ENCODE measurements at places on chromosomes 5 and 9.

- no peak for DNase-seq
These were observed 245.4 kb downstream of the DENND1A start for GRCh38 chr9:123684393-123685149.

DNA sequence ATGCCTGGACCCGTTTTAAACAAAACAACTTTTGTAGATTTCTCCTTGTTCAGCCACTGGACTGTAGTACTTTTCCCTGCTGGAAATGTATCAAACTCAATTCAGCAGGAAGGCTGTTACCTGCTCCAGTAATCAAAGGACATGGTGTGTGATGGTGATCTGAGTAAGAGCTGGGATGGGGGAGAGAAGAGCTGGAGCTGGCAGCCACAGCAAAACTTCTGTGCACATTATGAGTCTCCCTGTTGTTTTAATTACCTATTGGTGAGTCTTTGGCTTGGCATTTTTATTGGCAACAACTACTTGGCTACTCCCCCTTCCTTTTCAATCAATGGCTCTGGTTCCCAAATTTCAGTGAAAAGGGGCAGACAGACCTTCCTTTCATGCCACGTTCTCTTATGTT, 9.7 kb downstream of the NREP start:
- DNase-seq, result no peak

DNA sequence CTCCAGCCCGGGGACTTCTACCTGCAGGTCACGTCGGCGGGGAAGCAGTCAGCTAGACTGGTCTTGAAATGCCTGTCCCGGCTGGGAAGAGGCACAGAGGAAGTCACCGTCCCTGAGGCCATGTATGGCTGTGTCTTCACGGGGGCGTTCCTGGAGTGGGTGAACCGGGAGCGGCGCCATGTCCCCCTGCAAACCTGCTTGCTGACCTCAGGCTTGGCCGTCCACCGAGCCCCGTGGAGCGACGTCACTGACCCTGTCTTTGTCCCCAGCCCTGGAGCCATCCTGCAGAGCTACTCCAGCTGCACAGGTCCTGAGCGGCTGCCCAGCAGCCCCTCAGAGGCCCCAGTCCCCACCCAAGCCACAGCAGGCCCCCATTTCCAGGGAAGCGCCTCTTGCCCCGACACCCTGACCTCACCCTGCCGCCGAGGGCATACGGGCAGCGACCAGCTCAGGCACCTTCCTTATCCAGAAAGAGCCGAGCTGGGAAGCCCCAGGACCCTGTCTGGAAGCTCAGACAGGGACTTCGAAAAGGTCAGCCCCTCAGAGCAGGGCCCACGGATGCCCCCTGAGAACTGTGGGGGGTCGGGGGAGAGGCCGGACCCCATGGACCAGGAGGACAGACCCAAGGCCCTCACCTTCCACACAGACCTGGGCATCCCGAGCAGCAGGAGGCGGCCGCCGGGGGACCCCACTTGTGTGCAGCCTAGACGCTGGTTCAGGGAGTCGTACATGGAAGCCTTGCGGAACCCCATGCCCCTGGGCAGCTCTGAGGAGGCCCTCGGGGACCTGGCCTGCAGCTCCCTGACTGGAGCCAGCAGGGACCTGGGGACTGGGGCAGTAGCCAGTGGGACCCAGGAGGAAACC, 47.8 kb downstream of the PLEKHG4B start:
- no peak for DNase-seq

GRCh38 chr5:32531885-32532520, 53.4 kb upstream of the SUB1 start:
- no peak for DNase-seq

DNA sequence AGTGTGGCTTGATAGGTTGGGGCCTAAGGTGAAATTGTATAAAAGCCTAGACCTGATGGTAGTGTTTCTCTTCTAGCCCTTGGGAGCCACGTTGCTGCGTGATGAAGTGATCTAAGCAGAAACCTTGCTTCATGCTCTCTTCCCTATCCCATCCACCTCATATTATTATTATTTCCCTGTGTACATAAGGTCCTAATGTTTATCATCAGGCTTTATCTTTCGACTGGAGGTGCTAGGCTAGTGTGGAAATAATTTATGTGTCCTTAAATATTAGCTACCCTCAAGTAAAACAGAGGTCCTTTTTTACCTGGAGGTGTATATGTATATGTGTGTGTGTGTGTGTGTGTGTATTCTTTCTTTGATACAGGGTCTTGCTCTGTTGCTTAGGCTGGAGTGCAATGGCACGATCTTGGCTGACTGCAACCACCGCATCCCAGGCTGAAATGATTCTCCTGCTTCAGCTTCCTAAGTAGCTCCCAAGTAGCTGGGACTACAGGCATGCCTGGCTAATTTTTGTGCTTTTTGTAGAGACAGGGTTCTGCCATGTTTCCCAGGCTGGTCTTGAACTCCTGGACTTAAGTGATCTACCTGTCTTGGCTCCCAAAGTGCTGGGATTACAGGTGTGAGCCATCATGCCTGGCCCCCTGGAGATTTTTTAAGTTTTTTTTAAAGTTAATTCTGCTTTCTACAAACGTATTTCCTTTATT, 3.7 kb downstream of the UGCG start:
- no peak for DNase-seq

DNA sequence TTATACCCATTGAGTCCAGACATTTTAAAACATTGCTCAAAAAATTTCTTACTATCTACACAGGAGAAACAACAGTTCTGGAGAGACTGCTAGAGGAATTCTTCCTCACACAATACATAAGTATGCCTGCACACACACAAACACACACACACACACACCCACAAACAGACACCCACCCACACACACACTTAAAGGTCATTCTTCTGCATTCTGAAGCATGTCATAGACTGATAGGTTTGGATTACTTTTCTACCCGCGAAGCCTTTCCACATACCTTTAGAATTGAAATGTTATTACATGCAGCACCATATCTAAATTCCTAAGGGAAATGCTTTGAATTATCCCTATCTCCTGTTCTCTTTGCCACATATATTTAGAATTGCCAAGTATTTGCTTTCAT, 80.2 kb downstream of the FAM174A start:
- DNase-seq, result no peak

DNA sequence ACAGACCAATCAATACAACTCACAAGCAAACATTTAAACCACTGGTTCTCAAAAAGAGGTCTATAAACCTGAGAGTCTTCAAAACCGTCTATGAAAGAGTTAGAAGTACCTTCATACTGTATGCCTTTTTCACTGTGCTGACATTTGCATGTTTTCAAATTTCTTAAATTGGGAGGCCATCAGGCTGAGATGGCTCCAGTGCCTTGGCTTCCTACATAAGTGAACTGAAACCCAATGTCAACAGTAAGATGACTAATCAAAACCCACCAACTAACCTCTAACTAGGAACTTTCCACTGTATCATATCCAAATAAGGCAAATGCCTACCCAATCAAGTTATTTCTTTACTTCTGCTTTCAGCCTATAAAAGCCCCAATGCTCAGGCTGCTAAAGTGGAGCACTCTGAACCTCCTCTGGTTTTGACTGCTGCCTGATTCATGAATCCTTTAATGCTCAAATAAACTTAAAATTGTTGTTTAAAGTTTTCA, 35.1 kb downstream of the FAM13B start:
- no peak for DNase-seq

- DNase-seq, result peak; percentile 21
These were observed 1.4 kb downstream of the EFNA5 start for GRCh38 chr5:107669096-107670031.

DNA sequence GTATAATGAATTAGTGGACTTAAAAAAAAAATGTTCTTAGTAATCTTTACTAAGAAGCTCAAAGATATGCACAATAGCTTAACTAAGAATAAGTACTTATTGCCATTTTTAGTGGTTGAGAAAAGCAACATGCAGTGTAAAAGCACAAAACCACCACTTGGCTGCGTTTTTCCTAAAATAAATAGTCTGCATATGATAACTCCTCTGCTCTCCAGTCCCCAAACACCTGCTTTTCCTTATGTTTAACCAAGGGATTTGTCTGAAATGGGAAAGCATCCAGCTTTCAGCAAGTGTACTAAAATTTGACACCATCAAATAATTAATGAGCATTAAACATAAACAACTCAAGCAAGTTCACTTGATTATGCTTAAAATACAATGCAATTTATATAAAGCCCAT, 41.4 kb downstream of the PSIP1 start:
- peak; percentile 5 for DNase-seq

DNA sequence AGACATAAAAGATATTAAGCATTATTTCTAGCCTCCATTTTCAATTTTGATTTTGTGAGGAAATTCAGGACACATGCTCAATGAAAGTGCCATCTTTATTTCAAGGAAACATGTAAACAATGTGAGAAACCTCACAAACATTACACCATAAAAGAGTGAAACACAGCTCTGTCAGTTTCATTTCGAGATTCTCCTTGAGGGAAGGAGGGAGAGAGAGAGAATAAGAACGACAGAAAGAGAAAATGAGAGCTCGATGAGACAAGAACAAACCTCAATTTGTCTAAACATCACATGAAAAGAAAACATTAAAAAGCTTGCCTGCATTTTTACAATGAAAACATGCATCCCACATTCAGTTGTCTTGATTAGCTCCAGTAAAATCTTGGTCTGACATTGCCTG, 553.5 kb upstream of the MEF2C start:
- no peak for DNase-seq

DNA sequence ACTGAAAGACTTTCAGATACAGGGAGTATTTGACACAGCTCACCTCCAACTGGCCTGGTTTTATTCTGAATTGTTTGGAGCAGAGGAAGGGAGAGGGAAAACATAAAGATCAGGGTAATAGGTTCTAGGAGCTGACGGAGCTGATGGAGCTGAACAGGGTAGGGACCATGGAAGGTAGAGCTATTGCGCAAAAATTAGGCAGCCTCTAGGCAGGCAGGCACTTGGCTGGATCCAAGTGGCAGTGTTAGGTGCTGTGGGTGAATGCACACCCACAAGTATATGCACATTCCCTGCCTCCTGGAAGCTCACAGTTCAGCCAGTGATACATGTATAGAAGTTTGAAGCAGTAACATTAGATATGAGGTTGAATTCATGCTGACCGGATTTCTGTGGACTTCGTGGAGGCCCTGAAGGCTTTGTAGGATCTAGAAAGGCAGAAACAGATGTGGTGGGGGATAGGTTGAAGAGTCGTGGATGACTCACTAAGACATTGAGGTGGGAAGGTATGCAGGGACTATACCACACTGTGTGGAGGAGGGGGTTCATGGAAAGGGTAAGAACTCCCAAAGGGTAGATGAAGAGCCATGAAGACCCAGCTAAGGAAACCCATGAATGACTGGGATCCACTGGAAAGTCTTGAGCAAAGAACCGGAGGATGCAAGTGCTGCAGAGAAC, 50.8 kb downstream of the WWC1 start:
- DNase-seq, result no peak

DNA sequence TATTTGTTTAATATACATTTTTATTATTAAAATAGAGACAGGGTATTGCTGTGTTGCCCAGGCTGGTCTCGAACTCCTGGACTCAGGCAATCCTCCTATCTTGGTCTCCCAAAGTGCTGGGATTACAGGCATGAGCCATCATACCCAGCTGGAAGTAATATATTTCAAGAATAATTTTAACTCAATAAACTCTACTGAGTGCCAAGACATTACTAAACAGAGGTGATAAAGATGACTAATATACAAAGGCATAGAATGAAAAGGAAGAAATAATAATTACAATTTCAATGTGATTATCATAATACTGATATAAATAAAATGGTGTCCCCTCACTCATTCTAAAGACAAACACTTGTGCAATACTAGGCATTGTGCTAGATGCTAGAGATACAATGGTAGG, 13.9 kb downstream of the GOLPH3 start:
- no peak for DNase-seq

- DNase-seq, result no peak
These were observed 193.0 kb downstream of the RFX3 start for GRCh38 chr9:3332802-3333201.

- no peak for DNase-seq
These were observed 66.1 kb downstream of the KLHL3 start for GRCh38 chr5:137669811-137670210.

- no peak for DNase-seq
These were observed 56.7 kb downstream of the VAV2 start for GRCh38 chr9:133935328-133936005.

DNA sequence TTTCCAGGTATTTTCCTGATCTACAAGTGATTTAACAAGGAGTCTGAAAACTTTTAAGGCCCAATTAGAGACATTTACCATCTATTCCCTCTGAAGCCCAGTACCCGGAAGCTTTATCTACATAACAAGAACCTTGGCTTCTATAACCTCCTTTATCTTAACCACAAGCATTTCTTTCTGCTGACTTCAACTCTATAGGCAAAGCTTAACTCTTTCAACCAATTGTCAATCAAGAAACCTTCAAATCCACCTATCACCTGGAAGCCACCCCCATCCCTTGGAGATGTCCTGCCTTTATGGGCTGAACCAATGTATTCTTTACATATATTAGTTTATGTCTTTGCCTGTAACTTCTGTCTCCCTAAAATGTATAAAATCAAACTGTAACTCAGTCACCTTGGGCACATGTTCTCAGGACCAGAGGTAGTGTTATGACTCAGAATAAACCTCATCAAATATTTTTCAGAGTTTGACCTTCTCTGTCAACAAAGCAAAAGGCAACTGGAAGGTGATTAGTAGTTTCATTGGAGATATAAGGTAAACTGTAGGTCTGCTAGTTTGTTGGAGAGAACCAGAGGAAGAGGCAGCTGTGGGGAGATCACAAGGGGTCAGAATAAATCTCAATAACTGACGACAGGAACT, 13.0 kb upstream of the RIMOC1 start:
- no peak for DNase-seq

- DNase-seq, result no peak
These were observed 12.0 kb downstream of the GPSM1 start for GRCh38 chr9:136339173-136339957.

GRCh38 chr9:4050916-4051315, 249.0 kb downstream of the GLIS3 start:
- no peak for DNase-seq

GRCh38 chr5:8720506-8720905, 825.4 kb downstream of the SEMA5A start:
- no peak for DNase-seq

GRCh38 chr5:35305336-35306020, 75.2 kb upstream of the PRLR start:
- no peak for DNase-seq

- DNase-seq, result no peak
These were observed 938 bp downstream of the LPAR1 start for GRCh38 chr9:111037356-111037707.

- DNase-seq, result no peak
These were observed 103.7 kb downstream of the PAM start for GRCh38 chr5:102858808-102859207.

DNA sequence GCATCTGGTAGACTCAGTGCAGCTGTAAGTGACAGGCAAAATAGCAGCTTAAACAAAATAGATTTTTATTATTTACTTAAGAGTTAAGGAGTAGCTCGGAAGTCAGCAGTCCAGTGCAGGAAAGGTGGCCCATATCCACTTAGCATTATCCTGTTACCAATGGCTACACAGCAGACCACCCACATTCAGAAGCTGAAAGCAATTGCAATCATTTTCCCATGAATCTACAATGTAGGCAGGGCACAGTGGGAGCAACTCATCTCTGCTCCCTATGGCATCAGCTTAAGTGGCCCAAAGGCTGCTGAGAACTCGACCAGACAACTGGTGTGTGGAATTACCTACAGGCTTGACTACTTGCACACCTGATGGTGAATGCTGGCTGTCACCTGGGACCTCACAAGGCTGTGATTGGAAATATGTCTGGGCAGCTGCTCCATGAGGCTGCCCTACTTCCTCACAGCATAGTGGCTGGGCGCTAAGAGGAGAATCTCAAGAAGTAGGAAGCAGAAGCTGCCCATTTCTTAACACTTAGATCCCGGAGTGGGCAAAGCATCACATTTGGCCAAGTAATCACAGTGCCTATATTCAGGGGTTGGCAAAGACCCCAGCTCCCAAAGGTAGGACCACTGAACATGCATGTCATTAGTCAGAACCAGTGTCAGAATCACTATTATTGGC, 56.4 kb downstream of the SNX18 start:
- no peak for DNase-seq
